ENCODE measurements at places on chromosomes 1 and 21. TPM values are rescaled to one million over a fixed set of nuclear protein-coding genes. Genes with fewer than 3 reads are reported as not detected.

- DNase-seq, result no peak
Observed at GRCh38 chr1:27778056-27778455, 5.0 kb downstream of the STX12 start.

DNA sequence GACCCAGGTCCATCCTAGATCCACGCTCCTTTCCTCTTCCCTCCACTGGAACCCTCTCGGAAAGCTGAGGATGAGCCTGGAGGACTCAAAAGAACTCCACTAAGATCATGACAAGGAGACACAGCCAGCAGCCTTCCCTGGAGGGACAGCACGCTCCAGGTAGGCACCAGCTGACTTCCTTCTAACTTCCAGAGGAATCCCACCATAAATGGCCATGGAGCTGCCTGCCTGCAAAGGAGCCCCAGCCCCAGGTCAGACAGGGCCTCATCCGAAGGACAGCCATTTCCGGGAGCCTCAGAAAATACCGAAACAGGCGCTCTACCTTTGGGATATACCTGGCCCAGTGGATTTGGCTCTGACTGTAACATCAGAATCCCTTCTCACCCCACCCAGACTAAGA is 4.1 kb downstream of the SH3BP5L start:
- DNase-seq, result no peak

DNA sequence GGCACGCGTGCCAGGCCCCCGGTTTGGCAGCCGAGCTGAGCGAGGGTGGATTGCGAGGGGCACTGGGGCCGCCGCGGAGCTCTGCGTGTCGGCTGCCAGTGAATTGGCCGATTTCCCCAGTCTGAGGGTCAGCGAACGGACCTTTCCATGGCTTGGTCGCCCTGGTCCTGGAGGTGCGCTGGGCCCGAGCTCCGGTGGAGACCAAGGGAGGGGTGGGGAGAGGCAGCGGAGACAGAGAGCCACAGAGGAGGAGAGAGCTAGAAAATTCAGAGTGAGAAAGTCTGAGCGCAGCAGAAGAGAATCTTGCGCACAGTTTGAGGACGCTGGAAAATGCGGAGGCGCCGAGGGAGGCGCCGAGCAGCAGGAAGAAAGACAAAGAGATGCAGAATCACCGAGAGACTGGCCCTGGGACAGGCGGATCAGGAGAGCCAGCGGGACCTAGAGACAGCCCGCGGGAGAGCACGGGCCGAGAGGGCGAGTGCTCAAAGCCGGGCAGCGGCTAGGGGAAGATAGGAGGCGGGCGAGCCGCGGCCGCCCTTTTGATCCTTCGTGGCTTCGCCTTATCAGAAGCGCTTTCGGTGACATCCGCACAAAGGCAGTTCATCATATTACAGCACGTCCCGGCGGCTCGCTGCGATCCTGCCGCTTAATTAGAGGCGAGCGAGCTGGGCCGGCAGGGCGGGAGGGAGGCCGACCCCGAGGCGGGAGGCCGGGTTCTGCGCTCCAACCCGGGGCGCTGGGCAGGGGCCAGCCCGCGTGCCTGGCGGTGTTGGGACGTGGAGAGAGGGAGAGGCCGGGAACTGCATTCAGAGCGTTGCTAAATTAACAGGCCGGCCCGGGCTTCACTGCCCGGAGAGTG is 12.7 kb downstream of the PAX7 start:
- DNase-seq, result no peak

DNA sequence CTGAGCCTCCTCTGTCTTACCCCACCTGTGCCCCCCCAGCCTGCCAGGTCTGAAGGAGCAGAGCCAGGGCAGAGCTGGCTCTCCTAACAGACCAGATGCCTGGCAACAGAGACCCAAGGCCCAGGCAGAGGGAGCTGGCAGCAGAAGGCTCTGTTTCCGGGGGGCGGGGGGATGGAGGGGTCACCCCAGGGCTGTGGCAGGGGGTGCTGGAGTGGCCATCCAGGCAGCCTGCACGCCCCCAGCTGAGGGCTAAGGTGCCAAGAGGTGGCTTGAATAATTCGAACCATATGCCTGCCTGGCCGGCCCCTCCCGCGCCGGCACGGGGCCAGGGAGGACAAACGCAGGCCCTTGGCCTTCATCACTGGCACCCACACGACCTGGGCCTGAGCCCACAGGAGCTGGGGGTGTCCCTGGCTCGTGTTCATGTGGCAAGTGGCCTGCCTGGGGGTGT is 16.0 kb upstream of the PLEKHG5 start:
- no peak for DNase-seq

NCAM2 gene
- 3.3 TPM for total RNA-seq

GRCh38 chr1:161139766-161140165 is 7.3 kb upstream of the DEDD start:
- no peak for DNase-seq

FOXD2 gene
- 0.05 TPM for total RNA-seq

DNA sequence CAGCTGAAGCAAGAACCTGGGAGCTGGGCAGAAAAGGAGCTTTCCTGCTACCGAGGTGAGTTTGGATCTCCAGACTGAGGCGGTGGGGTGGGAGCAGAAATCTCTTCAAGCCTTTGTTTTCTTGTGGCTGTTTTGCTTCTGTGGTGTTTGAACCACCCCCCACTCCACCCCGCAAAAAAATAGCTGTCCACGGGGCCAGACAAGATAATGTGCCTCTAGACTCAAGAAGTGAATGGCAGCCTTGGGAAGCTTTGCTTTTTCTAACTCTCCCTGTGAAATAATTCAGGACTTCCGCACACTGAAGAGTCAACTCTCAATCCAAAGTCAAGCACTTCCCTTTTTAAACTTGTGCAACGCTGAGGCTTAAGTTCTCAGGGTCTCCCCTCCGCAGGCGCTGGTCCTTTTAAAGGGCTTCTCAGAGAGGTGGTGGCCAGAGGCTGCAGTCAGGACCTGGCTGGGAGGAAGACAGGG is 159.6 kb upstream of the COA6 start:
- DNase-seq, result no peak

DNA sequence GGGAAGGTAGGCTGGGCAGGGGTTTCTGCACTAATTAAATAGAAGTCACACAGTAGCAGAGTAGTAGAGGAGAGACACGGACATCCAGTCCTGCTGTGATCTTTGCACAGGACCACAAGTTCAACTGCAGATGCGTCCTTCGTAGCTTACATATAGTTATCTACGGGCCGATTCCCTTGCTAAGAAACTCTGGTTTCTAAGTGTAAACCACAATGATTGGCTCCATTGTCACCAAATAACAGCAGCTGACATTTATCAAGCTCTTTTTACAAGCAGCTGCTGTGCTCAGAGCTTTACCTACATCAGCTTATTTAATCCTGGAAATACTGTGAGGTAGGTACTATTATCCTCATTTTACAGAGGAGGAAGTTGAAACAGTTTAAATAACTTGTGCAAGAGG is 3.1 kb downstream of the SLC45A3 start:
- no peak for DNase-seq

GRCh38 chr1:165603810-165604209 is 27.2 kb upstream of the MGST3 start:
- no peak for DNase-seq

Measured in heart left ventricle (tissue), 16 donors.